ENCODE measurements at places on chromosomes 2 and 18.

DNA sequence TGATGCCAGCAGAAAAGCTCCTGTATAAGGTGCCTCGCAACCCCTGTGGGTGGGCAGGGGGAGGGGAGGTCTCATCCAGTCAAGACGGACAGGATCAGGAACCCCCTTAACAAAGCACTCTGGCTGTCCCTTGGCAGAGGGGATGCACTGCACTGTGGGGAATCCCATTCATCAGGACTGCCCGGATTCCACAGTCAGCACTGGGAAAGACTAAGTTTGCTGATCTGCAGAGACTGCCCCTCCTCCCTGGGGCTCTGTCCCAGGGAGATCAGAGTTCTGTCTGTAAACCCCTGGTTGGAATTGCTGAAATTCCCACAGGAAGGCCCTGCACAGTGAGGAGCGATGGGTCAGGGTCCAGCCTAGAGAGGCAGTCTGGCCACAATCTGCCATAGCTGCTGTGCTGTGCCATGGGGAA, 149.5 kb upstream of the RBBP8 start:
- no peak for DNase-seq

GRCh38 chr2:30923623-30924022, 116.4 kb upstream of the CAPN13 start:
- DNase-seq, result no peak

GRCh38 chr2:217832115-217832514, 170.7 kb downstream of the TNS1 start:
- no peak for DNase-seq

DNA sequence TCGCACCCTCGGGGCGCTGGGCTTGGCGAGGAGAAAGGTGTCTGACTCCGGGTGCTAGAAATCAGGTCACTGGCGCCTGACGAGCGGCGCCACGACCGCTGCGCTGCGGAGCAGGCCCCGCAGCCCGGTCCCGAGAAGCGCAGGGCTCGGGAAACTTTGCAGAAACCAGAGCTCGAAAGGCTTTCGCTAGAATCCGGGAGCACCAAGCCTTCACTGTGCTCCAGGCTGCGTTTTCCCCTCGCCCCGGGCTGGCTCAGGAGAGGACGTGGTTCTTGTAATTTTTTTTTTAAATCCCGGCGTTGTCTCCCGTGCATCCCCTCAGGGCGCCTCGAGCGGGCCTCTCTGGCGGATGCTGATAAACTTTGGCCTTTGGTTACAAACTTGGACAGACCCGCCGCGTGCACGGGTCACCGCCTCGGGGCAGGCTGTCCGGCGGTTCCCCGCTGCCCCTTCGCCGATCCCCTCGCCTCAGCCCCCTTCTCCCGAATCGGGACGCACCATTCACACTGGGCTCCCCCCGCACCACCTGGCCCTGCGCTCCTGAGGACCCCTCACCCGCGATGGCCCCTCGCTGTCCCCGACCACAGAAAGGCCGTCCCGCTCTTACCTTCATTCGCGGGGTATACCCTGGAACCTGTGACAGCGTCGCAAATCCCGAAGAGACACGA, 419 bp downstream of the EPHA4 start:
- no peak for DNase-seq

- DNase-seq, result no peak
Observed at GRCh38 chr2:12070153-12070552, 323.7 kb downstream of the LPIN1 start.

DNA sequence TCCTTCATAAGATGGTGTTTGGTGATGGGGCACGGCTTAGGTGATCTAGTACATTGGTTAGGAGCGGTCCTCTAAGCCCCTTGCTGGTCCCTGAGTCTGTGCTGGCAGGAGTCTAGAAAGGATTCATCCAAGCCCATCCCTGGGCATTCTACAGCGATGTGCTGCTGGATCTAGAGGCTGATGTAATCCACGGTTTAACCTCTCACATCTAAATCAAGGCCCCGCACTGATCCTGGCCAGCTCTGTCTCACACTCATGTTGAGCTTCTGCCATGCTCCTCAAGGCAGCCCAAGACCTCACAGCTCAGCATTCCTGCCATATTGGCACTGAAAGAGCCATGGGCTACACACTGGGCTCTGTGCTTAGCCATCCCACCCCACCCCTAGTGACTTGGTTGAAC, 664.8 kb downstream of the STK39 start:
- DNase-seq, result no peak

DNA sequence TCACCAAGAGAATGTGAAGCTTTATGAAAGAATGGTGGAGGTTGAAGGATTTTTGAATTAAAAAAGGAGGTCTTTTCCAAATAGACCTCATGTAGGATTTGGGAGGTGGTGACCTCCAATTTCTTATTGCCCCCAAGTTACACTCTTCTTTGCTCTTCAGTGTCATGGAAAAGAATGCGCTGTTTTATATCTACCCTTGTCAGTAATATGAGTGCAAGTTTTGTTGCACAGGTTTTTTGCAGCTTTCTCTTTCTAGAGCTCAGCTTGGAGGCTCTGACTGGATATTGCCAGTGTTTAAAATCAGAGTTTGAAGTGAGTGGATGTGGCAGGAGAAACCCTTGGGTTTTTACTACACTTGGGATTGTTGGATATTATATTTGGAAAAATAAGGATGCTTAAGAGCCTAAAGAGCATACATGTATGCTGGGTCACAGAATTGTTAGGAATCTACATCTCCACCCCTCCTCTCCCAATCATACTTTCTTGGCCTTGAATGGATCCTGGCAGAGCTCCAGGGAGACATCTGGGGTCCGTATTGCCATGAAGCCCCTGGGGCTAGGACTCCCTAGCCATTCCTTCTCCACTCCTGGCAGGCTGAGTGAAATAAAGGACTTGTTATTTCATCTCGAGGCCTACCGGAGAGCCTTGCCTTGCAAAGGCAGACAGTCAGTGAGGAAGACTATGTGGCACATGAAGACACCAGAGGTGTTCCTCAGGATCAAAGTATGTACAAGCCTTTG, 43.8 kb downstream of the APOB start:
- DNase-seq, result no peak

GRCh38 chr18:72555101-72555500, 11.0 kb upstream of the CBLN2 start:
- no peak for DNase-seq

GRCh38 chr2:215264374-215264773, 47.5 kb upstream of the ATIC start:
- DNase-seq, result no peak

DNA sequence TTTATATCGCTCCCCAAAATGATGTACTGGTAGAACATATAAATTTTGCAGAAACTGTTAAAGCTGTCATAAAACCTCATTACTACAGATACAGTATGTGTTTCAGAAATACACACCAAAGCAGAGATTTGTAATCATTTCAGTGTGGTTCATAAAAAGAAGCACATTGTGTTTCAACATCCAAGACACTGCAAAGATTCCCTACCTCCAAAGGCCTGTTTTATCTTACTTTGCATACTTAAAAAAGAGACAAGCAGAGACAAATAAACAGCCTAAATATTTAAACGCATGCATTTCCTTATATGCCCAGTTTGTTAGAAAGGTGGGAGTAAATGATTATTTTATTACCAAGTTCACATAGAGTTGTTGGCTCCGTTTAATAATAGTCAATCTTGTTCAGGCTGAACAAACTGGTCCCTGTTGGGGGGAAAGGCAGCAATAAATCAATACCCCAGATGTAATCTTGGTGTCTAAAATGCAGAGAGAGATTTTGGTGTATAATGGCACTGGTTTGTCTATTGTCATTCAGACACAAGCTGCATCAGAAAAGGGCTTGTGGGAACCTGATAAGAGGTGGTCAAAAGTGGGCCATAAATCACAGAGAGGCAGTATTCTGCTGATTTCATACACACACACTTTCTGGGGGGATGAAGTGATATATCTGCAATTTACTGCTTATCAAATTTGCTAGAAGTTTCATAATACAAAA, 321.4 kb upstream of the ETAA1 start:
- no peak for DNase-seq

DNA sequence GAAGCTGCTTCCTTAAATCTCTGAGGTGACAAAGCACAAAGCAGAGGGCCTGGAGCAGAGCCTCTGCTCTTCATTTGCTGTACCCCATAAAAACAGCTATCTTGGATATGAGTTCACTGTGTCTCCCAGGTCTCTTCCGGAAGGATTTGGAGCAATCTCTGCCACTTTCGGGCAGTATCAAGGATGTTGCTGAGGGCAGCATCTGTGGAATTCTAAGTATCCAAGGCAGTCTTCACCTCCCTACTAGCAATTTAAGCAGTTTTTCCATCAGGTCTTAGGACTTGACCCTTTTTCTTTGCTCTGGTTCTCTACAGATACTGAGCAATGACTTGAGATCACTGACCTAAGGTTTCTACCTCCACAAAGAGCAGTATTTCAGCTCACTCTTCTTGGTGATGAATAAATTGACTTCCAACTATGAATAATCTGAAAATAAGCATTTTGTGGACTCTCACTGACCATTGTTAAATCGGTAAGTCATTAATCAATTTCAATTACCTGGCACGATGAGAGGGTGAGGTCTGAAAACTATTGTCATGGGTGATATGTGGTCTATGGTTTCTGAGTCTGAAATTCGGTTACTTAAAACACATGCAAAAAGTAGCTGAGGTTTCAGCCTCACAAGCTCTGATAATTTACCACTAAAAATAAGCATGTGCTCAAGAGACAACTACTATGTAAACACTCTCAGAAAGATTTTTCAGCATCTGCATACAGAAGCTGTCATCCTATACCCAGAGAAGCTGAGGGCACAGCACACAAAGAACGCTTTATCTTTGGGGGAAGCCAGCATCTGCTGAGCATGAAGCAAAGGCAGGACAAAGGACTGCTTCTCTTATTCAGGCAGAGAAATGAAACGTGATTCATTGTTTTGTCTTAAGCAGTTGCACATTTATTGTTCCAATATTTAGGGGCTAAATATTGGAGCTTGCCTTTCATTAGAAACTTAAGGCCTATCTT, 32.1 kb upstream of the SPATS2L start:
- DNase-seq, result peak; percentile 2

DNA sequence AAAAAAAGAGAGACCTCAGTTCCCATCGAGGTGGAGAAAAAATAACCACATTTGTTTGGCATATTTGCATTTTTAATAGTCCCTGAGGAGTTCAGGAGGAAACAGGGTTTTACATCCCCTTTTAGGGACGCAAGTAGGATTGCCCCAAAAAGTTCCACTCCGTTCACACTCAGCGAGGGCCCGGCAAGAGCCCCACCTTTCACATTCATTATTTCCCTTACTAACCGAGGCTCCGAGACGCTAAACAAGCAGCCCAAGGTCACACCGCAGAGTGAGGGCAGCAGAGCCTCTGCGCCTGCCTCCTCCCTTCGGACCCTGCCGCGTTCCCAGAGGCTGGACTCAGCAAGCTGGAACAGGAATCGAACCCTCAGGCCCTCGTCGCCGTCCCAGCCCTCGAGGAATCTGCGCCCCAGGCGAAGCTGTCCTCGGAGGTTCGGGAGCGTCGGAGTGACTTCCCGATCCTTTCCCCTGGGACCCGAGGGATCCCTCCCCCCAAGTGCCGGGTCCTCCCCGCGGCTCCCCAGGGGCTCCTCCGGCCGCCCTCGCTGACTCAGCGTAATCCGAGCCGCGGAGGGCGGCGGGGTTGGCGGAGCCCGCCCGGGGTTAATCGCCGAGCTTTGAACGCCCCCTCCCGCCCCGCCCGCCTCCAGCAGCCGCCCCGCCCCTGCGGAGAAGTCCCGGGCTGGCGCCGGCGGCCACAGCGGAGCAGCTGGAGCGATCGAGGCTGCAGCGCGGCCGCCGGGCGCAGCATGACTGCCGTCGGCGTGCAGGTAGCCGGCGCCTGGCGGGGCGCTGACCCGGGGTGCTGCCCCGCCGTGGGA, at the start of gene TMEM37:
TSS of gene TMEM37 (plus strand) at position 700 of the 821 bp plus-strand sequence. CDS start at position 750, 50 bp downstream.
- DNase-seq, result no peak

Data from hypothalamus (tissue), 51 donors.